ENCODE measurements at places on chromosomes 7 and 10. TPM values are rescaled to one million over a fixed set of nuclear protein-coding genes. Genes with fewer than 3 reads are reported as not detected.

The NKX1-2 gene
- total RNA-seq = not detected

The FAM20C gene
- 45.2 TPM for total RNA-seq

The ATP5F1C gene
- 346 TPM for total RNA-seq

The KLF6 gene
- 105 TPM for total RNA-seq

The ZNF804B gene
- not detected for total RNA-seq

The PGAM2 gene
- not detected for total RNA-seq

The THNSL1 gene
- 3.6 TPM for total RNA-seq
